Stimulated activated CD8-positive, alpha-beta memory T cell treated with anti-CD3 and anti-CD28 coated beads, Interleukin-15, amount 100 ng/mL, for 4 hours (primary cell): ENCODE measurements at places on chromosomes 3 and 15.

- DNase-seq = no peak
These were observed 197.0 kb upstream of the CBLB start for GRCh38 chr3:106065831-106066230.

- no peak for DNase-seq
These were observed 513.1 kb upstream of the CBLB start for GRCh38 chr3:106381939-106382335.

GRCh38 chr3:134312873-134313846, 61.1 kb downstream of the AMOTL2 start:
- no peak for DNase-seq

DNA sequence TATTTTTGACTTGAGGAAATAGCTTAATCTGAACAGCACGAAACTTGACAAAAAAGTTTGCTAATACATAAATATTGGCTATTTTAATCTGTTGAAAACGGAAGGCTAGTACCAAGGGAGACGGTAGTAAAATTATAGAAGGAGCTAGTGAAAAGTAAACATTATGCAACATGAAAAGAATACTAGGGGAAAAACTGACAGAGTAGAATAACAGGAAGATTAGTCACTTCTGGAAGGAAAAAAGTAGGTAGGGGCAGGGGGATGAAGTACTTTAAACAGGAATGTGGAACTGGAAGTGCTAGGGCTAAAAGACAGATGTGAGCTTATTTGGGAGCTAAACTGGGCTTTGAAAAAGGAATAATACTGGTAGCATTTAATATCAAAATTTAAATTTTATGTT, 60.1 kb downstream of the MBNL1 start:
- DNase-seq = no peak

DNA sequence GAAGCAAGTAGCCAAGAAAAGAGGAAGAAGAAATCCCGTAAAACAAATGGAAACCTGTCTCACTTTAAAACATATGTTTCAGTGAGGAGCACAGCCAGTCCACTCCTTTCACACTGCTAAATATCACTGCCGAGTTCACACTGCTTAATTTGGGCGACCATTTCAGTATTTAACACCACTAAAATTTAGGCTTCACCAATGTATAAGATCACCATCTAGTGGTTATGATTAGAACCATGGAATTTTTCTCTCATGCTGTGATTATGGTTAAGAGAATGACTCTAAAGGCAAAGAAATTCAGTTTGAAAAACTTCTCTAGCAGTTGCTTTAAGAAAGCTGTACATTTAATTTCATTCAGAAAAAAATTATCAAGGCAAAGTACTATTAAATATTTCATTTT, 16.6 kb downstream of the SLC4A7 start:
- DNase-seq = no peak

- no peak for DNase-seq
These were observed 486.1 kb downstream of the DIPK2A start for GRCh38 chr3:144457758-144458157.

- no peak for DNase-seq
These were observed 7.2 kb downstream of the RNF13 start for GRCh38 chr3:149820183-149820582.

- no peak for DNase-seq
These were observed 768 bp upstream of the PDE12 start for GRCh38 chr3:57555306-57555705.

DNA sequence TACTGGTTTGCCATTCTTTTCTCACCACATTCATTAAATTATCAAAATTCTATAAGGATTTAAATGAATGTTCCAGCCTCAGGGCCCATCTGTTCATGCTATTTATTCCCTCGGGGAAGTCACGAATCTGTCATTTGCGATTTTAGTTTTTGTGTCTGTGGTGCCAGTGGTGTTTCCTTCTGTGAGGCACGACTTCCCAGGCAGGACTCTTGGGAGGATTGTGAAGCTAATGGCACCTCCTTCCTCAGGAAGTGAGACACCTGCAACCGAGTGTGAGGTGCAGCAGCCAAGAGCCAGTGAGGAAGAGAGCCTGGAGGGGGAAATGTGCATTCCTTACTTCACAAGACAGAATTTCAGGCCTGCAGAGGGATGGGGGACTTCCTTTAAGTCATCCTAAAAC, 24.1 kb downstream of the SV2B start:
- DNase-seq = no peak

DNA sequence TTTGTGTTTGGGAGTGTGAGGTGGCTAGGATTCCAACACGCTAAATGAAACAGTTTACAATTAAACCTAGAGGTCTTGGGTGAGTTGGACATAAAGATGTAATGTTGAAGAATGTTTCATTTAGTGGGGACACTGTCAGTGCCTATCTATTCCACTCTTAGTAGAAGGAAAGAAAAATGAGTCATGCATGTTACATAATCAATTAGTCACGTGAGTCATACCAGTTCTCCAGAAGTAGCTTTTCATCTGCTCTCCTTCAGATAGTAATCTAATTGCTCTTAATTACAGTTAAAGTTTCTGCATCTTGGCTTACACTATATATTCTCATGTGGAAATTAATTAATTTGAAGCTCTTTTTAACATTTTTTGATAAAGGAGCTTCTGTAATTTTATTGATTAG, 115.7 kb upstream of the P2RY1 start:
- no peak for DNase-seq

GRCh38 chr3:195260280-195260905, 10.6 kb downstream of the XXYLT1 start:
- DNase-seq = no peak

DNA sequence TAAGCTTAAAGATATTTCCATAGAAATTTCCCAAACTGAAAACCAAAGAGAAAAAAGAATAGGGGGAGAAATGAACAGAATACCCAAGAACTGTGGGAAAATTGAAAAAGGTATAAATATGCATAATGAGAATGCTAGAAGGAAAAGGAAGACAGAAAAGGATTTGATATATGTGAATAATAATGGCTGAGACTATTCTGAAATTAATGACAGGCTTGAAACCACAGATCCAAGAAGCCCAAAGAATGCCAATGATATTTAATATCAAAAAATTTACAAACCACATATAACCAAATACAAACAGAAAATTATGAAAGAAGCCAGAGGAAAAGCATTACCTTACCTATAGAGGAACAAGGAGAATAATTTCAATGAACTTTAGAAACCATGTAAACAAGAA, 153.0 kb downstream of the ANXA2 start:
- no peak for DNase-seq

- no peak for DNase-seq
These were observed 18.6 kb downstream of the MESP2 start for GRCh38 chr15:89794627-89795241.

DNA sequence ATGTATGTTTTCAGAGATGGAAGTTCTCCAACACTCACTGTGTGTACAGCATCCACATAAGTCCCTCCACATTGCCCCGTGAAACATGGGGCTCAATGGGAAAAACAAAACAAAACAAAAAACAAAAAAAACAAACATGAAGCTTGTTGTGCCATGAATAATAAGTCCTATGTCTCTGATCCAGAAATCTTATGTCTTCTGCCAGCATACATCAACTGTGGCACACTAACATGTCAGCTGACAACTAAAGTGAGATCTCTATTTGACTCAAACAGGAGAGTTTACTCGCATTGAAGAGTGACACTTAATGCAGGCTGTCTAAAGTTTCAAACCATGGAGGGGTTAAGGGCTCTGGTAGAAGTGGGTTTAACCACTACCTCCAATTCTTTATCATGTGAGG, 180.2 kb upstream of the ROBO1 start:
- no peak for DNase-seq

- no peak for DNase-seq
These were observed 9.6 kb downstream of the GALK2 start for GRCh38 chr15:49179433-49180190.
